ENCODE measurements at places on chromosomes 16 and 17.
A peak's percentile ranks its signal among the peaks of the same experiment; 100 is the strongest.

DNA sequence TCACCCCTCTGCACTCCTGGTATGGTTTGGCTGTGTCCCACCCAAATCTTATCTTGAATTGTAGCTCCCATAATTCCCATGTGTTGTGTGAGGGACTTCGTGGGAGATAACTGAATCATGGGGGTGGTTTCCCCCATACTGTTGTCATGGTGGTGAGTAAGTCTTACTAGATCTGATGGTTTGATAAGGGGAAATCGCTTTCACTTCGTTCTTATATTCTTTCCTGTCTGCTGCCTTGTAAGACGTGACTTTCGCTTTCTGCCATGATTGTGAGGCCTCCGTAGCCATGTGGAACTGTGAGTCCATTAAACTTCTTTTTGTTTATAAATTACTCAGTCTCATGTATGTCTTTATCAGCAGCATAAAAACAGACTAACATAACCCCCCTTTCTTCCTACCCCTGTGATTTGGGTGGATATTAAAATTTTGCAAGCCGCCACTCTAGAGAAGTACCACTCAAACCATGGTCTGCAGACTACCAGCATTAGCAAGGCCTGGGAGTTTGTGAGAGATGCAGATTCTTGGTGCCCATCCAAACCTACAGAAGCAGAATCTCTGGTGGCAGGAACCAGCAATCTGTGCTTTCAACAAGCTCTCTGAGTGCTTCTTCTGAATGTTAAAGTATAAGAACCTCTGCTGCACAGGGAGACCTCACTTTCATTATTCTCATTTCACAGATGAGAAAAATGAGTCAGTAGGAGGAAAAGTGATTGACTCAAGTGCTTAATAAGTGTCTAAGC, 999.5 kb upstream of the EEF2KMT start:
- DNase-seq: no peak

DNA sequence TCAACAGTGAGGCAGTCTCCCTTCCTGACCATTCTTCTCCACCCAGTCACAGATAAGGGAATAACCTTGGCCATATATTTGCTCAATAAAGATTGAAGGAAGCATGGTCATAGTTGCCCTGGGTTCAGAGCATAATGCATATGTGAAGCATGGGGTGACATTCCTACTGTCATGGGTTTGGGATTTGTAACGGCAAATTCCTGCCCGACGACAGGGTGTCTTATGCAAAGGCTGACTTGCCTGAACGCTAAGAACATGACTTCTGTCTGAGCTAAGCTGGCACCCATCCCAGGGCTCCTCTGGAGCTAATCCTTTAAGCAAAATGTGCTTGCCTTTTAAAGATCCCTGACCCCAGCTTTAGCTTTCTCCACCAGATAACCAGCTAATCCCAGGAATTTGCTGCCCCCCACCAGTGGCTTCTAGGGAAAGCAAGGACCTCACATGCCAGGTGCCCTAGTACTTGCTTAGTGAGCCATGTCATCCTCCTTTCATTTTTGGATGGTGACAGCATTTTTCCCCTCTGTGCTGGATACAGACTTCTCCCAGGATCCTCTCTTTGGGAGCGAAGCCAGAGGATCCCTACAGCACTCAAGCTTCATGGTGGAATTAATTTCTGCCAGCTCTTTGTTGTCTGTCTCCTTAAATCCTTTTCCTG, 11.7 kb downstream of the SLC7A6OS start:
- DNase-seq: peak; percentile 89

- no peak for DNase-seq
These were observed 75.7 kb upstream of the DNAH17 start for GRCh38 chr17:78652913-78653312.

- no peak for DNase-seq
These were observed 335.5 kb upstream of the ZFHX3 start for GRCh38 chr16:73383195-73383987.

GRCh38 chr17:7839190-7839875, 5.3 kb downstream of the KDM6B start:
- DNase-seq: no peak

- DNase-seq: no peak
These were observed 42.3 kb upstream of the NOL11 start for GRCh38 chr17:67675481-67675880.

DNA sequence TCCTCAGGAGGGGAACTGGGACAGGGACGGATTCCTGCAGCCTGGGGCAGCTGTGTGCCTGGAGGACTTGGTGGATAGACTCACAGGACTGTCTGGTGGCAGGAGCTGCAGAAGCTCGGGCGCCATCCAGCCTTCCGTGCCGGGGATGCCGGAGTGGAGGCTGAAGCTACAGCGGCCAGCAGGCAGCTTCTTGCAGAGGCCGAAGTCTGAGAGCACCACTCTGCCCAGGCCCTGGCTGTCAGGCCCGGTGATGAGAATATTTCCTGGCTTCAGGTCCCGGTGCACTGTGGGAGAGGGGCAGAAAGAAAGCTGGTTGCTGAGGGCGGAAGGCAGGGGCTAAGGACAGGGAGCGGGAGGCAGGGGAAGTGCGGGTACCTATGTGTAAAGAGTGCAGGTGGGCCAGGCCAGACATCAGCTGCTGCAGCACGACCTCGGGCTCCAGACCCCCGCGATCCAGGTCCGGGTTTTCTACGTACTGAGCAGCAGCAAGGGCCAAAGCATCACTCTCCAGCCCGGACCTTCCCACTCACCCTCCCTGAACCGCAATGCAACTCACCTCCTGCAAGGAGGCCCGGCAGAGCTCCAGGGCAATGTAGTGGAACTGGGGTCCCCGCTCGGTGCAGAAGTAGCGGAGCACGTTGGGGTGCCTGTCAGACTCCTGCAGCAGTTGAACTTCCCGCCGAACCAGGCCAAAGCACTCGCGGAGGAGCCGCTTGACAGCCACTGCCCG, 16.1 kb downstream of the PLK1 start:
- DNase-seq: peak; percentile 26

DNA sequence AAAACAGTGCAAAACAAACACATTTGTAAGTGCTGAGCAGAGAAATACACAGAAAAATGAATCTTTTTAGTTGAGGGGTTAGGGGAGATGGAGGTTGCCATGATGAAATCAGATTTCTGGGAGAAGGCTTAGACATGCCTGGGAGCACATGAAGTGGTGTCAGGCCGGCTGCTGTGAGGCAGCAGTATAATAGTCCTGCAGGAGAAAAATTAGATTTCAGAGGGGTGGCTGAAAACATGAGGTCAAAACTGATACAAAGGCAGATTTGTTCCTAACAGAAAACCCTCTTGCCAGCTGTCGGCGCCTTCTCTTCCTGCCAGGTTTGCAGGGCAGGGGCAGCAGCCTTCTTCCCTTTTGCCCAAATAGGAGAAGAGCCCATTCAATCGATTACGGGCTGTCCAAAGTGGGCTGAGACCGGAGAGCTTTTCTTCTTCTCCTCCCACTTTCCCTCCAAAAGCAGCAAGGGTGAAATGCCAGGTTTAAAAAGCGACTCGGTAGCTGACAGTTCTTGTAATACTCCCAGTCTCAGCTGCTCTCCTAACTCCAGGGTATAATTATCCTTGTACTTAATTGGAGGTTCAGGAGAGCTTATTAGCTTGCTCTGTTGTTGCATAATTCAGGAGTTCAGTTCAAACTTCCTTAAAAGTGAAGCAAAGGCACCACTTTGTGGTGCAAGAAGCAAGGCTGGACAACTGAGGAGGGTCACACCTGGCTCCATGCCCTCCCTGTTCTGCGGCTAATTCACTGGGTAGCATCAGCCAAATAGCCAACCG, 80.0 kb downstream of the PCTP start:
- no peak for DNase-seq

DNA sequence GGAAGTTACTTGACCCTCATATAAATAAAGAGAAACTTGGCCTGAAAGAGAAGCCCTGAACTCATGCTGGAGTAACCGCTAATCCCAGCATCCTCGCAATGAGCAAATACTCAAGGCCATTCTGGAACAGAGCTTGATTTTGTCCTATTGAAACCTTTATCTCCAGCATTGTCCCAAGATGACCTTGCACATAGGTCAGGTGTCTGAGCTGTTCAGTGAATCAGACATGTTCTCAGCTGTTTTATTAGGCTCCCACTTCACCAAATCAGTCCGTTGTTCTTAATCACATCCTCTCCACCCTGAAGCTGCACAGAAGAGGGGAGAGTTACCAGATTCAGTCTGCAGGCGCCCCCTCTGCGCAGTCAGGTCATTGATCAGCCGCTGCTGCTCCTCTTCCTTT, 9.1 kb upstream of the MYH1 start:
- no peak for DNase-seq

DNA sequence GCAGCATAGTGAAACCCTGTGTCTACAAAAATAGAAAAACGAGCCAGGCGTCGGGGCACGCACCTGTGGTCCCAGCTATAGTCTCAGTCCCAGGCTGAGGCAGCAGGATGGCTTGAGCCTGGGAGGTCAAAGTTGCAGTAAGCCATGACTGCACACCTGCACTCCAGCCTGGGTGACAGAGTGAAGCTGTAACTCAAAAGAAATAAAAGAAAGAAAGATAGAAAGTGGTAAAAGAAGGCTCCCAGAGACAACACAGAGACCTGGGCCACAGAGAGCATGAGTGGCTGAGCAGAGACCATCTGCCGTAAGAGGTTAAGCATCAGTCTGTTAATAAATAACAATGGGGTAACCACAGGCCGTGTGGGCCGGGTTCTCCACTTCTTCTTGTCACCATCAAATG, 15.3 kb upstream of the HEXD start:
- no peak for DNase-seq

GRCh38 chr17:29615048-29615385, 7.7 kb downstream of the CORO6 start:
- DNase-seq: peak; percentile 26

- no peak for DNase-seq
These were observed 15.0 kb upstream of the TAT start for GRCh38 chr16:71591917-71592316.

All from AG10803 (cell line).